IMR-90 (cell line): ENCODE measurements at places on chromosomes 4 and X. TPM values are rescaled to one million over a fixed set of nuclear protein-coding genes. Genes with fewer than 3 reads are reported as not detected.

DNA sequence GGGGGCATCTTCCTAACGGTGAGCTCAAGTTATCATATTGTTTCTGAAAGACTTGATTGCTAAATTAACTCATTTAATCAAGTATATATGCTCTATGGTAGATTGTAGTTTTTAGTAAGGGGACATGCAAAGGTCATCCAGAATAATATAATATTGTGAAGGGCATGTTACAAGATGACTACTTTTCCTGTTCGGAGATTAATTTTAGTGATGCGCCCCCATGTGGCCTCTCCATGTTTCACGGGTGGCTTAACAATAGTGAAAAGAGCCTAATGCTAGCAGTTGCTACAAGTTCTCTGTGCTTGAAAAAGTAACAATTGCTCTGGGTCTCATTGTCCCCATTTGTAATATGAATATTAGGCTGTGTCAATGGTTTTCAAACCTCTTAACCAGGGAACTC lies 12.2 kb downstream of the SMPX start:
- H3K4me3 ChIP-seq: no peak overlapping the region
- H3K27me3 ChIP-seq: peaks cover 6% of the 10 kb centered on the region; the same call in 1 of the 2 replicates
- no peaks in the 10 kb centered on the region for H3K36me3 ChIP-seq
- no peaks in the 10 kb centered on the region for H3K4me1 ChIP-seq
- peak; percentile 25 for DNase-seq
- H3K27ac ChIP-seq: no peak overlapping the region

GRCh38 chr4:4969298-4969697 lies 50.0 kb downstream of the CYTL1 start:
- H3K4me3 ChIP-seq: no peak overlapping the region
- no peaks in the 10 kb centered on the region for H3K36me3 ChIP-seq
- peaks cover 2% of the 10 kb centered on the region for H3K27me3 ChIP-seq
- H3K4me1 ChIP-seq: no peaks in the 10 kb centered on the region
- peak; percentile 3 for DNase-seq

Gene PRRG3
- polyA plus RNA-seq: not detected in 2 replicates

Gene NEUROG2
- not detected in 2 replicates for polyA plus RNA-seq

Gene GRIA2
- not detected in 2 replicates for polyA plus RNA-seq

Gene NDST4
- polyA plus RNA-seq: not detected in 2 replicates

DNA sequence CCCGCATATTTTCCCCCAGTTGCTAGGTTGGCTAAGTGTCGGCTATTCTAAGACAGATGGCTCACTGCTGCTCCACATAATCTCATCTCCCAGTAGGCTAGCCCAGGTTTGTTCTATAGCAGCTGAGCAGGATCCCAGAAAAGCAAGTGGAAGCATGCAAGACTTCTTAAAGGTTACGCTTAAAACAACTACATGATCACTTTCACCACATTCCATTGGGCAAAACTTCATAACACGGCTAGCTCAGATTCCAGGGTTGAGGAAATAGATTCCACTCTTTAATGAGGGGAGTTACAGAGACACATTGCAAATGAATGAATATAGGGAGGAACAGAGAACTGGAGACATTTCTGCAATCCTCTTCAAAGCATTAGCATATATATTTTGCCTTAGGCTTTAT lies 12.9 kb upstream of the RAB33B start:
- DNase-seq: peak; percentile 3
- peaks cover 3% of the 10 kb centered on the region; the same call in 1 of the 2 replicates for H3K36me3 ChIP-seq
- H3K27me3 ChIP-seq: no peaks in the 10 kb centered on the region
- no peak overlapping the region for H3K4me3 ChIP-seq

DNA sequence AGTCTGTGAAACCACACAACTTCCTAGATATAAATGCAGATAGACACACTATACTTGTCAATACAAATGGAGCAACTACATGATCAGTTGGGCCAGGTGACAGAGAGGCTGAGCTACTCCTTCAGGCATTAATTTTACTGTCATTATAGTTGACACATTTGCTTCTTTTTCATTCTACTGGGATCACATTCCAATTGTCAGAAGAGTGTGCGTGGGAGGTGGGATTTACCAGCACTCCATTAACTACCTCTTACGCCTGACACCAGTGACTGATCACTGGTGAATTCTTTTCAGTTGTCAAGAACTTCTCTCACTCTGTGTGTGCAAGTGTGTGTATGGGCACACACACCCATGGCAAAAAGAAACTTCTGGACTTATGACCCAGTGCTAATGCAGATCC lies 94.2 kb upstream of the DIAPH2 start:
- H3K4me1 ChIP-seq: no peaks in the 10 kb centered on the region
- H3K36me3 ChIP-seq: no peaks in the 10 kb centered on the region
- H3K4me3 ChIP-seq: no peak overlapping the region
- H3K27me3 ChIP-seq: no peaks in the 10 kb centered on the region
